ENCODE measurements at places on chromosomes 2 and 18.

DNA sequence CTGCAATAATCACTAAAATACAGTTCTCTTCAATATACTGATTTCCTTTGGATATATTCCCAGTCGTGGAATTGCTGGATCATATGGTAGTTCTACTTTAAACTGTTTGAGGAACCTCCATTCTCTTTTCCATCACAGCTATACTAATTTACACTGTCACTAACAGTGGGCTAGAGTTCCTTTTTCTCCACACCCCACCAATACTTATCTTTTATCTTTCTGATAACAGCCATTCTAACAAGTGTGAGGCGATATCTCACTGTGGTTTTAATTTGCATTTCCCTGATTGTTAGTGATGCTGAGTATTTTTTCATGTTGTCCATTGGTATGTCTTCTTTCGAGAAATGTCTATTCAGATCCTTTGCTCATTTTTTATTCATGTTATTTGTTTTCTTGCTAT is 68.4 kb downstream of the CERKL start:
- no peak for DNase-seq

- DNase-seq, result no peak
Measured at GRCh38 chr18:26432651-26433424, 115.5 kb downstream of the KCTD1 start.

GRCh38 chr2:201191132-201191875 is 8.4 kb downstream of the CASP10 start:
- no peak for DNase-seq

- no peak for DNase-seq
Measured at GRCh38 chr2:111896576-111896975, 1.8 kb upstream of the MERTK start.

DNA sequence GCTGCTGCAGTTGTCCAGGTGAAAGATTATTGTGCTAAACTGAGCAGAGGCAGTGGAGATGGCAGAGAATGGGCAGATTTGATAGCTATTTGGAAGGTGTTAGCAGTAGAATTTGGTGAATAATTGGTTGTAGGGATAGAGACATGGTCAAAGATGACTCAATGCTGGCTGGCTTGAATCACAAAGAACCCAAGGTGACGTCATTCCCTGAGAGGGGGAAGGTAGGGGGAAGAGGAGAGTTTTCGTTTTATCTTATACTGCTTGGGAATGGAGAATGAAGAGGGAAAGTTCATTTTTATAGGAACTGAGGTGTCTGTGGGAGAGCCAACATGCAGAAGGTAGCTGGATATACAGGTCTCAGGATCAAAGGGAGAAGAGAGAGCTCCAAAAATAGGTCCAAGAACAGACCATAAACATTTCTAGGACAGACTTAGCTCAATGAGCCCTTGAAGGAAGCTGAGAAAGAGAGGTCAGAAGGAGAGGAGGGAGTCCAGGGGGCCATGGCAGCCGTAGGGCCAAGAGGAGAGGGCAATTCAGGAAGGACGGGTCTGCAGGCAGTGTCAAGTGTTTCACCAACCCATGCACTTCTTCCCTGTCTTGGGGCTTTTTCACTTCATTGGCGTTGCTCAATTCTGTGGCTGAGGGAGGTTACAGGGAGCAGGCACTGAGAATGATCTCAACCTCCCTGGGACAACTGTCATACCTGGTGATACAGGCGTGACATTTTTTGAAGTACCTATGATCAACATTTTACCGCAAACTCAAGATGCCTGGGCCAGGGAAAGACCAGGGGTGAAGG is 281.3 kb downstream of the TDRD15 start:
- DNase-seq, result no peak

DNA sequence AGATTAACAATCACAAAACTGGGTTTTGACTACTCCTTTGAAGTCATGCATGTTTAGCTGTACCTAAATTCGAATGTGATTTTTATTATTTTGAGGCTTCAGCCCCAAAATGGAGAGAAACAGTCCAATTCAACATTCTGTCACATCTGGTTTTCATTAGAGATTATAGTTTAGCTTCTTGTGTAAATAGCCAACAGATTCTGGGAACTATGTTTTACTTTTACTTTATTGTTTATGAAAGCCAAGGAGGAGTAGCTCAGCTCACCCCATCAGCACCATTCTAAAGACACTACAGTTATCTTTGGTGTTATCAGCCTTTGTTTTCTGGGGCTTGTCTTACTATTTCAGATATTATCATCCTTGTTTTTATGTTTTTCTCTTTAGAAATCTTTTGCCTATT is 465.0 kb upstream of the CWC22 start:
- DNase-seq, result peak; percentile 30

DNA sequence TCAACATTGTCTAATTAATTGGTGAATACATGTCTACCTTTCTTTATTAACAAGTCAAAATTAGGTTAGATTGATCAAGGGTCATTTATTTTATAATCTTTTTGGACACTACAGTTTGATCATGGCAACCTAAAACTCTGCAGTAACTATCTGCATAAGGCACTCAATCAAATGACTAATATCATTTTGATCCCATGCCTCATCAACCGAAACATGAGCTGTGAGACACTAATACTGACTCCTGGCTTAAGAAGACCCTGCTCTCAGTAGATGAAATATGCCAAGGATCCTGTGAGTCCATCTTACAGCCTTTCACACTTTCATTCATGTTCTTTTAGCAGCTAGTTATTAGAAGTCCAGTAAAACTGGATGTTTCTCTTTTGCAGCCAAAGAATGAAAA is 169.4 kb upstream of the CAVIN2 start:
- peak; percentile 62 for DNase-seq

DNA sequence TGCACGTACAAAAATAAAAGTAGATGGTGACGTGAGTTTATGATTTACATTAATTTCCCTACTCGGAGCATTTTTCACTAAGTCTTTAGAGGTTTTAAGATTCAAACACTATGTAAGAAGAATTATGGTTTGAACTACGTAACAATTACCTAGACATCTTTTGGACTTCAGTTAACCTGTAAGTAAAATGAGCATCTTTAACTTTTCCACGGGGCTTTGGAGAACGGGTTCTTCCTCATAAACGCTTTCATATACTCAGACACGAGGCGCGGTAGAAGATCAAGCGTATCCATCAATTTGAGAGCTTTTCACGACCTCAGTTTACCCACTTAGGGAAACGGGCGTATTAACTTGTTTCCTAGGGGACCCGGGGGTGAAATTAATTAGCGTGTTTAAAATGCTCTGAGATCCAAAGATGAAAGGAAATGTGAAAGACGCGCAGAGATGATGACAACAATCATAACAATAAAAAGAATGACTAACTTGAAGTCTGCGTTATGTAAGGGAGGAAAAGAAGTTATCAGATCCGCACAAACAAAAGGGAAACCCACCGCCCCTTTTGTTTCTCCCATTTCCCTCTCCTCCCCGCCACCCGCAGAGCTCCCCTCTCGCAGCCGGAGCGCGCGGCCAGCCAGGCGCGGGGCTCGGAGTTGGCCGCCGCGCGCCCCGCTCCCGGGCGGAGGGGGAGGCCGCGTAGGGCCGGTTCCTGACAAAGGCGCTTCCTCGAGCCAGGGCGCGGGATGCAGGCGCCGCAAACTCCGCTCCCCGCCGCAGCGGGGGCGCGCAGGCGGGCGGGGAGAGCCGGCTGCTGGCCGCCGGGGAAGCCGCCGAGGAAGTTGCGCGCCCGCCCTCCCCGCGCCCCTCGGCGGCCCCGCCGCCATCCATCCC is 807 bp downstream of the PELI1 start:
- DNase-seq, result peak; percentile 39

DNA sequence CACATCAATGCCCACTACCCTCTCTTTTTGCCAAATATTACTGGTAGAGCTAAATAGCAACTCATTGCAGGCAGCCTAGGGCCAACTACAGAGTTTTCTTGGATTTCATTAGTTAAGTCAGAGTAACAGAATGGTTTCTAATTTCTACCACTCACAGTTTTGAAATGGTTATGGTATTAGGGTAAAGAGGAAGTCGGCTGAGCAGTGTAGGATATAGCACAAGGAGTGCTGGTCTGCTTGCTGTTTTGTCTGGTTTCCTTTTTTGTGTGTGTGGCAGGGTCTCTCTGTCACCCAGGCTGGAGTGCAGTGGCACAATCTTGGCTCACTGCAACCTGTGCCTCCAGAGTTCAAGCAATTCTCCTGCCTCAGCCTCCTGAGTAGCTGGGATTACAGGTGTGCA is 289.2 kb upstream of the CCDC68 start:
- no peak for DNase-seq

GRCh38 chr2:161414042-161415033 is 1.8 kb upstream of the TBR1 start:
- DNase-seq, result peak; percentile 19

DNA sequence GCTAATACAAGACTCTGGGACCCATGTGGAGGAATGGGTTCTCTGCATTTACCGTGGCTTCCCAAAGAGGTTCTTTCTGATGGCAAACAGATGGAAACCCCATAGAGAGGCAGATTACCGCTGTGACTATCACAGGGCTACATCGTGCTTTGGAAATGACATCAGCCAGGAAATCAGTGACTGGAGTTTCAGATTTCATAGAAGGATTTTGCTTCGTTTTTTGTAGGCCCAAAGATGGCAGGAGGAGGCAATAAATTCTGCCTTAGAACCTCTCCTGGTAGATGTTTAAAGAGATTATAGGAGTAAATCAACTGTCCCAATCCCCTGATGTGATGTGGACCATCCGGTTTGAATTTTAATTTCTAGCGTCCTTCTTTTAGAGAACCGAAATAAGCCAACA is 214.1 kb downstream of the AGPS start:
- peak; percentile 75 for DNase-seq

GRCh38 chr2:233112329-233112728 is 52.2 kb downstream of the INPP5D start:
- no peak for DNase-seq

DNA sequence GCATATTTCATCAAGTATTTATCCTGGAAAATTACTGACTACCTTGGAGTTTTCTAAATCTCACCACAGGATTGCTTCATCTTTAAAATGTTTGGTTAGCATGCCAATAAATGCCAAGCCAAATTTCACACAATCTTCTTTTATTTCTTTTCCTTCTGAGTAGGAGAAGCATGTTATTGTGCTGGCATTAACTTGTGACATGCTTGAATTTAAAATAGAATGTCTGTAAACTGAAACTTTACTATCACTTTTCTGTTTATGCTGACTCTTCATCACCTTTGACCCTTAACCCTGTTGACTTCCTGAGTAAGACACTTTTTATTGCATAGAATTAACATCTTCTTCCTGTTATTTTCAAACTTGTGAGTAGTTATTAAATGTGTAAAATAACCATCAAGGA is 56.2 kb upstream of the LRRTM4 start:
- DNase-seq, result no peak

- no peak for DNase-seq
Measured at GRCh38 chr2:55948176-55948923, 24.8 kb upstream of the EFEMP1 start.

DNA sequence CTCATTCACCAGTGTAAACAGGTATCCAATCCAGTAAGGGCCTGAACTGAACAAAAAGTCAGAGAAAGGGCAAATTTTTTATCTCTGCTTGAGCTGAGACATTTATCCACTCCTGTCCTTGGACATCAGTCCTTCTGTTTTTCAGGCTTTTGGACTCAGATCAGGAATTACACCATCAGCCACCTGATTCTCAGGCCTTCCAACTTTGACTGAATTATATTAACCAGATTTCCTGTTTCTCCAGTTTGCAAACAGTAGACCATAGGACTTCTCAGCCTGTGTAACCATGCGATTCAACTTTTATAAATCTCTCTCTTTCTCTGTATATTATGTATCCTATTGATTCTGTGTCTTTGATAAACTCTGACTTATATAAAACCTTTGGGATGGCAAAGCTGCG is 289.3 kb upstream of the CDH2 start:
- no peak for DNase-seq

- no peak for DNase-seq
Measured at GRCh38 chr18:341102-341501, 73.3 kb upstream of the THOC1 start.

- peak; percentile 61 for DNase-seq
Measured at GRCh38 chr2:36650031-36650829, 46.3 kb upstream of the VIT start.

DNA sequence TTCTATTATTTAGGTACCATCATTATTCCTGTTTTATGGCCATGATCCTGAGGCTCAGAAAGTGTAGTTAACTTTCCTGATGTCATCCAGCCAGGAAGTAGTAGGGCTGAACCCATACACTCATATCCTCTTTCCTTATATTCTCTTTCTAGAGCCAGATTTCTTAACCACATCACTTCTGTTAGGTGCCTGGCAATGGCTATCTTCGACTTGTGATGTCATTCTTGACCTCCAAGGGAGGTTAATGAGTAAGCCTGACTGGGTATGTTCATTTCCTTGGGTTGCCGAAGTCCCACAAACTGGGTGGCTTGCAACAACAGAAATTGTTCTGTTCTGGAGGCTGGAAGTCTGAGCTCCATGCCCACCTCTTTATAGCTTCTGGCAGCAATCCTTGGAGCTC is 43.4 kb downstream of the ITGB6 start:
- DNase-seq, result peak; percentile 11

GRCh38 chr2:133315280-133315679 is 253.0 kb downstream of the NCKAP5 start:
- no peak for DNase-seq

Measured in fibroblast of skin of scalp (primary cell).